Body of pancreas (tissue), 4 donors: ENCODE measurements at places on chromosomes 11 and 22.
A peak's percentile ranks its signal among the peaks of the same experiment; 100 is the strongest.

GRCh38 chr11:35035894-35036408, 103.0 kb upstream of the CD44 start:
- peak; percentile 30 for DNase-seq

- DNase-seq = peak; percentile 80
These were observed 10.2 kb upstream of the LDHA start for GRCh38 chr11:18384157-18384641.

GRCh38 chr22:19176175-19176643, 2.3 kb downstream of the SLC25A1 start:
- no peak for DNase-seq

- peak; percentile 91 for DNase-seq
These were observed 35.0 kb upstream of the SORL1 start for GRCh38 chr11:121417055-121417551.

GRCh38 chr11:116072133-116072532, 567.9 kb upstream of the CADM1 start:
- no peak for DNase-seq

DNA sequence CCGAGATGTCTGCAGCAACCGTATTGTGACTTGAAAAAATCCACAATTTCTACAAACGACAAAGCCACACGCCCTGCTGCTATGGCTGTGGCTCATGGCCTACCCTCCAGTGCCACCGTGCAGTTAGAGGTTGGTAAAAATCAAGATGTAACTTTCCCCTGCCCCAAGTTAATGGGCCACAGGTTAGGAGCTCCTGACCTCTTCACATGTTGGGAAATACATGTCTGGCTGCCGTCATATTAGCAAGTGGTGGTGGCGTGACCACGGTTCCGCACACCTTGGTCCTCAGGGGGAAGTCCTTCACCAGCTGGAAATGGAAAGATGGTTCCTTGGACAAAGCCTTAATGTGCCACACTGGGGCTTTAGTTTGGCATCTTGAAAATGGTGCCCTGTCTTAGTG, 27.4 kb upstream of the CCND1 start:
- no peak for DNase-seq

- no peak for DNase-seq
These were observed 174.6 kb downstream of the CTTN start for GRCh38 chr11:70572974-70573260.

DNA sequence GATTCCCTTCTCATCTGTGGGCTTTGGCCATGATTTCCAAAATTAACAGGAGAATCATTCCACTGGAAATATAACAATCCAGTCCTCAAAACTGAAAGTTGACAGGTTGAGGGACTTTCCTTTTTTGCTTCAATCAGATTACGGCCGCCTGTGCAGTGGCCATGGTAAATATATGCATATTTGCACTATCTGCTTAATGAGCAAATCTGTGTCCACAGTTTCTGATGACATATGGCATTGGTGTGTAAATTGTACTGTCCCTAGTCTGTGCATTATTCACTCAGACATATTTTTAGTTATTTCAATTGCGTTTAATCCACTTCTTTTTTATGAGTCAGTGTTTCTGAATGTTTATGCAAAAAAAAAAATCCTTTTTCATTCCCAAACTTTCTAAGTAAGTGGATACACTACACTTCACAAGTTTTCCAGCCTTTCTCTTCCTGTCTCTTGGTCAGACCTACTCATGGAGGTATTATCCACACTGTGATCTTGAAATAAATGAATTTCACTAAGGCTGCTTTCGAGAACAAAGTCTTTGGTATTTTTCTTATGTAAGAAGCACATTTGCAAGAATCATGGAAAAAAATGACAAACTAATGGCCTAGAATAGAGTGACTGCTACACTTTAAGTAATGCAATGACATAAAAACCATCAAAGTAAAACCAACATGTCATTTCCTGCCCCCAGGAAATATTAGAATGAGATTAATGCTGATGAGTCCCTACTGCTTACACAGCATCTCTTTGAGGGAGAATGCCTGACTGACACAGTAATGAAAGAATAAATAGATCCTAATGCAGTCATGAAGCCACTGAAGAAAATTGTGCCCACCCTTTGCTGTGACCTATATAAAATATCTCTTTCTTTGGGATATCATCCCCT, 76.4 kb upstream of the MTNR1B start:
- no peak for DNase-seq

GRCh38 chr11:29159552-29160465, 857.0 kb downstream of the KCNA4 start:
- peak; percentile 46 for DNase-seq

DNA sequence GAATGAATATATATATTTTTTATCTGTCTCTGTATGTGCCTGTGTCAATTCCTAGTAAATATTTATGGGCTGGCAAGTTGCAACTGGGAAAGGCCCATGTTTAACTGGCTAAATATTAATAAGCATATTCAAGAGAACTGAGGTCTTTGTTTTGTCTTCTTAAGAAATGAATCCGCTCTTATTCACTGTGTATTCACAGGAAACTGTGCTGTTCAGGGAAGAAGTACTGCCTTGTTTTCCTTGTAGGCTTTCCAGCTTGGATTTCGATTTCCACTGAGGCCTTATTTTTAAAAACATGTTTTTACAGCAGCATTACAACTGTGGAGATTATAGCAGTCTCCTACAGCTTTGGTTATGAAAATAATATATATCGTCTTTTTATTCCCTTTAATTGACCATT, 64.7 kb downstream of the LDLRAD3 start:
- no peak for DNase-seq

DNA sequence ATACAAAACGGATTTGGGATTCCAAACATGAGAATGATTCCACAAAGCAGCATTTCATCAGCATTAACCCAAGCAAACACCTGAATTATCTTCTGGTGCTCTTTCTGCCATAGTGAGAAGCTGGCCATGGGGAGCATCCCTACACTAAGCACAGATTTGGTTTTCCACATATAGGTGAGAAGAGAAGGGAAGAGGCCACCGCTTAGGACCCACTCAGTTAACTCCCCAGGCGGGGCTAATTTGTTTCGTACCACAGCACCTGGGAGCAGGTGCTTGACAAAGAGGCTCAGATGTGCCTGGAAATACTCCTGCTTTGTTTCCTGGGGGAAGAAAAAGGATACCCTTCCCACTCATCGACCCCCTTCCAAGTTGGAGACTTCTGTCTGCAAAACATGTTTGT, 64.2 kb downstream of the RAB30 start:
- no peak for DNase-seq
